ENCODE measurements at places on chromosomes 12 and 14. TPM values are rescaled to one million over a fixed set of nuclear protein-coding genes. Genes with fewer than 3 reads are reported as not detected.
A peak's percentile ranks its signal among the peaks of the same experiment; 100 is the strongest.

DNA sequence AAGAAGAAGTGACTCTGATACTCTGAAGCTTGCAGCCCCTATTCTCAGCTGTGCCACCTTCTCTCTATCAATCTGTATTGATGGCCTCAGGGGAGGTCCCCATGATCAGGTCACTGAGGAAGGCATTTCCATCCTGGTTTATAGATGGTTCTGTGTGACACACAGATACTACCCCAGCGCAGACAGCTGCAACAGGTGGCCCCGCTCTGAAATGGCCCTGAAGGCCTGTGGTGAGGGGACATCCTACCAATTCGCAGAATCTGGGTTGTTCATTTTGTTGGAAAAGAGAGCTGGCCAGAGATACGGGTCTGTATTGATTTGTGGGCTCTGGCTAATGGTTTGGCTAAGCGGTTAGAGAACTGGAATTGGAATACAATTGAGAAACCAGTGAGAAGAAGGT, 21.7 kb downstream of the DLK1 start:
- DNase-seq = no peak

- no peak for DNase-seq
These were observed 6.3 kb upstream of the ART4 start for GRCh38 chr12:14849661-14850060.

- no peak for DNase-seq
These were observed 510 bp downstream of the ARID2 start for GRCh38 chr12:45730084-45730347.

DNA sequence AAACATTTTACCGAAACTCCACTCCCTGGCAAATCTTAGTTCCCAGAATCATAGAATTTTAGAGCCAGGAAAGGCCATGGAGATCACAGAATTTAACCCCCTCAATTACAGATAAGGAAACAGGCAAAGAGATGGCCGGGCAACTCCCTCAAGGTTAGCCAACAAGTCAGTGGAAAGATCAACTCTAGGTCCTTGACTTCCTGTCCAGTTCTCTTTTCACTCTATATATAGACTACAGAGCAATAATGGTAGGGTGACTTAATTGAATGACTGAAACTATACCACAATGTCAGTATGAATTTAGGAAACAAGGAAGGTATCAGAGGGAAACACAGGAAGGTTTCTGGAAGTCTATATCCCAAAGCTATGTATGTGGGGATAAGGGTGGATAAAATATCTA, 11.6 kb downstream of the OXA1L start:
- no peak for DNase-seq

DNA sequence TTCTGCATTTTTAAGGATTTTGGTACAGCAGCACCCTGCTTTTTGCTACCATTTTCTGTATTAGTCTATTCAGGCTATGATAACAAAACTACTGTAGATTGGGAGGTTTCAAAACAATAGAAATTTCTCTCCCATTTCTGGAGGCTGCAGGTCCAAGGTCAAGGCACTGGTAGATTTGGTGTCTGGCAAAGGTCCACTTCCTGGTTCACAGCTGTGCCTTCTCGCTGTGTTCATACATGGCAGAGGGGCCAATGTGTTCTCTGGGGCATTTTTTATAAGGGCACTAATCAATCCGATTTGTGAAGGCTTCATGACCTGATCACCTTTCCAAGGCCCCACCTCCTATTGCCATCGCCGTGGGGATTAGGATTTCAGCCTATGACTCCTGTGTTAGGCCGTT, 268.1 kb upstream of the RTL1 start:
- no peak for DNase-seq

GRCh38 chr14:26338231-26338630, 259.6 kb downstream of the NOVA1 start:
- no peak for DNase-seq

DNA sequence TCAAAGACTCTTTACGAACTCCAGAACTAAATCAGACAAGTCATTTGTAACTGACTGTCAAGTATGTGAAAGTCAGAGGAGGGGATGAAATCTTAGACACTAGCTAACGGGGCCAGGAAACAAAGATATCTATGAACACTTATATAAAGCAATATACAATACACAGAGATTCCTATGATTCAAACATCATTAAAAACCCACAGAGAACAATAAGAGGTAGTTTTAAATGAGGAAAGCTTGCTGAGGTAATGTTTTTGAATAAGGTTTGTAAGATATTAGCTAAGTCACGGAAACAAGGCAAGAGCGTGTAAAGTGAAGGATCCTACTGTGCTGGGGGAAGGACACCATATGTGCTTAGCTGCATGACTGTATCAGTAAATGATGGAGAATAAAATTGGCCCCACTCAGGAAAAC, 36.7 kb downstream of the SAV1 start:
- no peak for DNase-seq

- no peak for DNase-seq
These were observed 66.2 kb upstream of the BEGAIN start for GRCh38 chr14:100653409-100653808.

GRCh38 chr12:14495326-14495725, 72.4 kb downstream of the PLBD1 start:
- no peak for DNase-seq

- peak; percentile 27 for DNase-seq
These were observed 217.9 kb upstream of the BTG1 start for GRCh38 chr12:92363295-92364146.

DNA sequence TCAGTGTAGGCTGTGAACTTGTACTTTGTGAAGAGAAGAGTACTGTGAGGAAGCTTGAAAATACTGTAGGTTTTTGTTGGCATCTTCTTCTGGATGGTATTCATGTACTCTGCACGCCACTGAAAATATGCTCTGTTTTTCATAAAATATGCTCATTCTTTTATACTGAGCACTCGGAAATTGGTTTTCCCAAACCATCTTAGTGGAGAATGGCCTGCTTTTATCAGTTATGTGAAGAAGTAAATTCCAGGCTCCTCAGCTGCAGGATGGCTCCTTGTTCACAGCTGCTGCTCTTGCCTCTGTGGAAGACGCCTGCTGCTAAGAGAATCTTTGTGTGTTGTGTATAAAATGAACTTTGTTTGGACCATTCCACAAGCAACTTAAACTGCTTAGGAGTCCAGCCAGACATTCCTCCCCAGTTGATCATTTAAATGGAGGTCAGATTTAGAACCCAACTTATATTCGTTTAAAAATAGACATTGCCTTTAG, 443.5 kb upstream of the RGS6 start:
- DNase-seq = no peak

- DNase-seq = no peak
These were observed 131.3 kb downstream of the IGF1 start for GRCh38 chr12:102349079-102349478.

DNA sequence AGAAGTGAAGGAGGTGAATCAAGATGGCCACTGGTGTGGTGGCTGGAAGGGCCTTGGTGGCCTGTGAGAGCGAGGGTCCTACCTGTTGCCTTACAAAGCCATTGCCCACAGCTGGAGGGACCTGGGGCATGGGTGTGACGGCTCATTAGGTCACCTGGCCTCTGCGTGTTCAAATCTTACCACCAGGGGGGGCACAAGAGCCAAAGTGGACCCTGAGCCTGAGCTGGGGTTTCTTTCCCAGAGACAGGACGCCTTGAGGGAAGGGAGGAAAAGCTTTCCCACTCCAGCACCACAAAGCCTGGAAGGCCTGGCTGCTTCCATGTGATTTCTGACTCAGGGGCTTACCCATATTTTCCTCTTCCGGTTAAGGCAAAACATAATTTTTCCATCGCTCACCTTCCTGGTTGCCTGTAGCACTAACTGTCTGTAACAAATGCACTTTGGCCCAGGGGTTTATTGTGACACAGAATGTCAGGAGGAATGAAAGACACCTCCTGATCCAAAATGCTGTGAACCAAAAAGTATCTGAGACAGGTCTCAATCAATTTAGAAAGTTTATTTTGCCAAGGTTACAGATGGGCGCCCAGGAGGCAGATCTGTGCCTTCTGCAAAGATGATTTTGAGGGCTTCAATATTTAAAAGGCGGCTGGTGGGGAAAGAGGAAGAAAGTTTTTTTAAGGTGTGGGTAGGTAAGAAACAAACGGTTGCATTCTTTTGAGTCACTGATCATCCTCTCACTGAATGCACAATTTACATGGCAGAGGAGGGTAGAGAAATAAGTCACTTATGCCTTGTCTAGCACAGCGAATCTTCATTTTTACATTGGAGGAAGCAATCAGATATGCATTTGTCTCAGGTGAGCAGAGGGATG, 4.3 kb upstream of the CD9 start:
- DNase-seq = peak; percentile 77

DNA sequence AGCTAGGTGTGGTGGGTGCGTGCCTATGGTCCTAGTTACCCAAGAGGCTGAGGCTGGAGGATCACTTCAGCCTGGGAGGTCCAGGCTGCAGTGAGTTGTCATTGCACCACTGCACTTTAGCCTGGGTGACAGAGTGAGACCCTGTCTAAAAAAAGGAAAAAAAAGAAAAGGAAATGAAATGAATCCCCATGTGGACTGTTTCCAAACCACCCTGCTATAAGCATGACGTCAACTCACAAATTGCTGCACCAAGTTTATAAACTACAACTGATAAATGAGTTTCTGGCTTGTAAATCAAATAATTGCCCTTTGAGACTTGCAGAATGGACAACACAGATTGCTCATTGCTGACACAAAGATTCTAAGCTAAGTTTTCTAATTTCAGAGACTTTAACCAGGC, 51.0 kb upstream of the STK38L start:
- DNase-seq = peak; percentile 58

DNA sequence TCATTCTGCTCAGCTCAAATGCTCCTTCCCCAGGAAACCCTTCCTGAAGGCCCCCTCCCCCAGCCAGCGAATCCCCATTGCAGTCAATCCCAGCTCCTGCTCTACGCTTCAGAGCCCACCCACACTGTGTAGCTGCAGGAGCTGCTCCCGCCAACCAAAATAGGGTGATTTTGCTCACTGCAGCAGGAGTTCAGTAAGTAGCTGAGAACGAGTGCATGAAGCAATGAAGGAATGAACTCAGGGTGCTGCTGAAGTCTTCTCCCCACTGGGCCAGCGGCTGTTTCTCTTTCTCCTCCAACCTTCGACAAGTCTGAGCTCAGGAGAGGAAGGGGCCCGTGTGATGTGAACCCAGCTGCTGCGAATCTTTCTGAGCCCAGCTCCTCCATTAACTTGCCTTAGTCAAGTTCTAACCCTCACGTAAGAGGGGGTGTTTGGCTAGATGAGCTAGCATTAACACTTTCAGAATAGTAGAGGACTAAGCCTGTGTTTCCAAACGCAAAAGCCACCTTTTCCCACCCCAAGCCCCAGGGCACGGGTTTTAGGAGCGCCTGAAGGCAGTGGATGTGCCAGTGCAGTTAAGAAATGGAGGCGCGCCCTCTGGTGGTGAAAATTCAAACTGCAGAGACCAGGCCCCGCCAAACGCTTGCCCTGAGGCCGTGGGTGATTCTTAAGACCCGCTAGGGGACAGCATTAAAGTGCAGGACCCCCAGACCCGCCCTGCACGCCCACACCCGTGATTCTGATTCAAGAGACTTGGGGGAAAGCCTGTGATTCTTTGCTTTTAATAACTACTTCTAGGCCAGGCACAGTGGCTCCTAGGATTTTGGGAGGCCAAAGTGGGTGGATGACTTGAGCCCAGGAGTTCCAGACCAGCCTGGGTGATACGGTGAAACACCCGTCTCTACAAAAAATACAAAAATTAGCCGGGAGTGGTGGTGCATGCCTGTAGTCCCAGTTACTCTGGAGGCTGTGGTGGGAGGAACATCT, 11.9 kb upstream of the SERPINA4 start:
- peak; percentile 29 for DNase-seq

The SLC8A3 gene
- polyA plus RNA-seq = 23.7 TPM

The FAM181A gene
- 0.10 TPM for polyA plus RNA-seq

The MYH6 gene
- not detected for polyA plus RNA-seq

The PMCH gene
- 0.99 TPM for polyA plus RNA-seq

The BCL2L2 gene
- 36.5 TPM for polyA plus RNA-seq

The MLXIP gene
- polyA plus RNA-seq = 66.4 TPM

Measured in right lung (tissue), 10 donors.